ENCODE measurements at places on chromosomes 16 and 17.
A peak's percentile ranks its signal among the peaks of the same experiment; 100 is the strongest.

DNA sequence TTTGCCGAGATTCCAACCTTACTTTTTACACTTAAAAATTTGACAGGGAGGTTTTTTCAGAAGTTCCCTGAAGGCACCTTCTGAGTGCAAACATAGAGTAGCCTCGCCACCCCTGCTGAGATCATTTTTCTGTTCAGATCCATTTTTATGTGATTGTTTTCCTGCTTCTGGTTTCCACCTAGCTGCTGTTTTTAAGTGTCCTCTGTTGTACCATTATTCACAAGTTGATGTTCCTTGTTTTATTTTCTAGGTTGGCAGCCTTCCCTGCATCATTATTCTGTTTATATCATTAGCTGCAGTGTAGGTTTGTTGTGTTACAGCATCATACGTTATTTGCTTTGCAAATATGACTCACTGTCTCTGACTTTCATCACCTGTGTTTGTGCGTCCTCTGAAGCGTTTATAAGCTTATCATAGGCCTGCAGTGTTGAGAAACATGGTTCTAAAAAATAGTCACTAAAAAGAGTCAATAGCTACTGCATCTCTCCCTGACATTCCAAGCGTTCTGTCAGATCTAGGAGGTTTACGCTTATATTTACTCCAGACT, 116.9 kb upstream of the CLEC3A start:
- DNase-seq: no peak

DNA sequence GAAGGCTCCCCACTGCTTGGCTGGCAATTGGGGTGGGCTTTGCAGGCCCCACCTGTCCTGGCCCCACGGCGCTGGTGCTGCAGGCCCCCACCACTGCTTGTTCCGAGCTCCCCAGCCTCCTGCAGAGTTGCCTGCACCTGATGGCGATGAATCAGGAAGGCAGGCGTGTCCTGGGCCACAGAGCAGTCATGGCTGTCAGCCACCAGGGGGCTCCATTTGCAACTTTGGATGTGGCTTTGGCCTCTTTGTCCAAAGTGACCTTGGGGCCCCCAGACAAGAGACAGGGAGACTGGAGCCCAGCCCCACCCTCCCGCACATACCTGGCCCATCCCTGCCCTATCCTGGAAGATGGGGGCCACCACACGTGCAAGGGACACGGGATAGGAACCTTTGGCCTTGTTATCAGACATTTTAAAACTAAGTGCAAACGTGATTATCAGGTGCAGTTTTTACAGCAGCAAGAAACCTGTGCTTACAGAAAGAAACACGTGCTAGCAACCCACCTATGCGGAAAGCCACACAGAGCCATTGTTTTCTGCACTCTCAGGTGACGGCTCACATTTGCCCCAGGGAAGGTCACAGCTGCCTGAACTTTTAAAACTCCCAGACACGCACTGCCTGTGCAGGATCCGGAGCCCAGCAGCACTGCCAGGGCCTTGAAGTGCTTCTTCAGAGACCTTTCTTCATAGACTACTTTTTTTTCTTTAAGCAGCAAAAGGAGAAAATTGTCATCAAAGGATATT, at the start of gene DNASE1:
Gene DNASE1 (plus strand): TSS at position 443 of the 743 bp plus-strand sequence. CDS start 683 bp downstream, outside the sequence.
- peak; percentile 83 for DNase-seq

GRCh38 chr16:85288869-85289660, 176.8 kb upstream of the CIBAR2 start:
- DNase-seq: no peak

GRCh38 chr17:76276461-76277299, 11.5 kb downstream of the UBALD2 start:
- peak; percentile 92 for DNase-seq

GRCh38 chr16:674968-675883, at the start of gene RHBDL1:
TSS of gene RHBDL1 (plus strand) at chr16:675671. CDS start at chr16:675791, 120 bp downstream.
- peak; percentile 66 for DNase-seq

DNA sequence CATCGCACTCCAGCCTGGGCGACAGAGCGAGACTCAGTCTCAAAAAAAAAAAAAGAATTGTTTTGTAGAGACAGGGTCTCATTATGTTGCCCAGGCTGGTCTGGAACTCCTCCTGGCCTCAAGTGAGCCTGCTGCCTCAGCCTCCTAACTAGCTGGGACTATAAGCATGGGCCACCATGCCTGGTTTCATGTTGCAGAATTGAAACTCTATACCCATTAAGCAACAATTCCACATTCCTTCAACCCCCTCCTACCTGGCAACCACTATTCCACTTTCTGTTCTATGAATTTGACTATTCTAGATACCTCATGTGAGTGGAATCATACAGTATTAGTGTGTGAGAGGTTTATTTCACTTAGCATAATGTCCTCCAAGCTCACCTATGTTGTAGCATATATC, 24.5 kb downstream of the RNF135 start:
- DNase-seq: no peak

- DNase-seq: no peak
Observed at GRCh38 chr17:59510611-59511010, 54.8 kb upstream of the DHX40 start.

DNA sequence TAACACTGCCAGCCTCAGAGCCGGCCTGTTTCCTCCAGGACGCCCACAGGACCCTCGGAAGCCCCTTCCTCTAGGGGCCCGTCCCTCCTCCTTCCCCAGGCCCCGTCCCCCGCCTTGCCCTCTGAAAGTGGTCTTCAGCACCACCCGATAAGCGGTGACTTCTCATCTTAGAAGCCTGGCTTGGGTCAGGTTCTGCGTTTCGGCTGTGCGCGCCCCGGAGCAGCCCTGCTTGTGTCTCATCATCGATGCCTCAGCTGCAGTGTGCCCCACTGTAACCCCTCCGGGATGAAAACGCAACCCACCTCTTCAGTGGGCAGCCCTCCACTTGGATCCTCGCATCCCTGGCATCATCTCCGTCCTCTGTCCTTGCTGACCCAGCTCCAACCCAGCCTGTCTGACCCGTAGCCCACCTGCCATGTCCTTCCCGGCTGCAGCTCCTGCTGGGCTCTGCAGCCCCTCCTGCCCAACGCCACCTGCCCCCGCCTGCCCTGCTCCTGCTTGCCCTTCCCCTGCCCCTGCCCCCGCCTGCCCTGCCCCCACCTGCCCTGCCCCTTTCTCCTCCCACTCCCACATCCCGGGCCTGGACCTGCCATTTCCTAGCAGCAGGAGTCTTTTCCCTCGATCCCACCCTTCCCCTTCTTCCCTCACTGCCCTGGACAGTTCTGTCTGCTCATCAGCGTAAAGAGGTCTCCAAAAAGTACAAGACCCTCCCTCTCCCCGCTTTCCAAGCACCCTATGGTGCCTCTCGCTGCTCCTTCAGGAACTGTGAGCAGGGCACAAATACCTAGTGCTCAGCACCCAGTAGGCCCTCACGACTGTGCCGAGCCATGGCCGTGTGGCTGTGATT, 112.5 kb upstream of the CHMP6 start:
- no peak for DNase-seq

GRCh38 chr17:27603880-27604794, 26.9 kb upstream of the LGALS9 start:
- DNase-seq: no peak

- no peak for DNase-seq
Observed at GRCh38 chr16:55503726-55504550, 4.9 kb upstream of the LPCAT2 start.

DNA sequence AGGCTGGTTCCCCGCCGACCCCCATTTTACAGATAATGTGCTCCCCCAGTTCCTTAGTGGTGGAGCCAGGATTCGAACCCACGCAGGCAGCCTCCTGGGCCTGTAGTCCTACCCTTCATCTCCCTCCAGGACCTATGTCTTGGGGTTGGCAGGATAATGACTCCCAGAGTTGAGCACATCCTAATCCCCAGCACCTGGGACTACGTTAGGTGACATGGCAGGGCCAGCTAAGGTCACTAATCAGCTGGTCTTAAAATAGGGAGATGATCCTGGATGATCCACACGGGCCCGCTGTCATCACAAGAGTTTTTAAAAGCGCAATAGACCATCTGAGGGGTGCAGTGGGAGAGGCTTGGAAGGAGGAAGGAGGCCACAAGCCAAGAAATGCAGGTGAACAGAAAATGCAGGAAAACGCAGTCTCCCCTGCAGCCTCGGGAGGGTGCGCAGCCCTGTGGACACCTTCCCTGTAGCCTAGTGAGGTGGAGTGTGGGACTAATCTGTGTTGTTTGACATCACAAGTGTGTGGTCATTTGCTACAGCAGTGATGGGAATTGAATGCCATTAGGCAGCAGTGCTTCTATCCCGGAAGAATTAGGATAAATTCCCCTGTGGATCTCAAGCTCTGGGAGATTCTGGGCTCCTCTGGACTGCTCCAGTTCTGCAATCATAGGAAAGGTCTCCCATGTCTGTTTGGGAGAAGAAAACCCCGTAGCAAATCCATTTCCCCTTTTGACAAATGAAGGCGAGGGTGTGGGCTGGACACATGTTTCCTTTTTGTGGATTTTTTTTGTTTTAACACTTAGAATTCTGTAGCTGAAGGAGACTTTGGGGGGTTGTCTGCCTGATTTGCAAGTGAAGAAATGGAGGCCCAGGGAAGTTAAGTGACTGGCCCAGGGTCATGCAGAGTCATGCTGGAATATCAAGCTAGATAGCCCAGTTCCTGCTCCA, 297.7 kb downstream of the SEC14L1 start:
- DNase-seq: no peak

DNA sequence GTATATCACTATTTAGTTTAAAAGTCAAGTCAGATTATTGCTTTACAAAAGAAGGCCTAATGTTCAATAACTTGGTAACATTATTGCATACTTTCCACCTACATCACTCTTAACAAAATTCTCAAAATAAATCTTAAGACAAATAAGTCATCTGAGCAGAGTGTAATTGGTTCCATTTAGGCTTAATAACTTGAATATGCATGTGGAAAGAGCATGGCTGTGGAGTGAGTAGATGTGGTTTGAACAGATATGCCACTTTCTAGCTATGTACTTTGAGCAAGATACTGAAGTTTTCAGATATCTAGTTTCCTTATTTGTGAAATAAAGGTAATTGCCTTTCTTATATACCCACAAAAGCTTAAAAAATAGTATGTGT, 6.7 kb upstream of the EVI2A start:
- DNase-seq: no peak

DNA sequence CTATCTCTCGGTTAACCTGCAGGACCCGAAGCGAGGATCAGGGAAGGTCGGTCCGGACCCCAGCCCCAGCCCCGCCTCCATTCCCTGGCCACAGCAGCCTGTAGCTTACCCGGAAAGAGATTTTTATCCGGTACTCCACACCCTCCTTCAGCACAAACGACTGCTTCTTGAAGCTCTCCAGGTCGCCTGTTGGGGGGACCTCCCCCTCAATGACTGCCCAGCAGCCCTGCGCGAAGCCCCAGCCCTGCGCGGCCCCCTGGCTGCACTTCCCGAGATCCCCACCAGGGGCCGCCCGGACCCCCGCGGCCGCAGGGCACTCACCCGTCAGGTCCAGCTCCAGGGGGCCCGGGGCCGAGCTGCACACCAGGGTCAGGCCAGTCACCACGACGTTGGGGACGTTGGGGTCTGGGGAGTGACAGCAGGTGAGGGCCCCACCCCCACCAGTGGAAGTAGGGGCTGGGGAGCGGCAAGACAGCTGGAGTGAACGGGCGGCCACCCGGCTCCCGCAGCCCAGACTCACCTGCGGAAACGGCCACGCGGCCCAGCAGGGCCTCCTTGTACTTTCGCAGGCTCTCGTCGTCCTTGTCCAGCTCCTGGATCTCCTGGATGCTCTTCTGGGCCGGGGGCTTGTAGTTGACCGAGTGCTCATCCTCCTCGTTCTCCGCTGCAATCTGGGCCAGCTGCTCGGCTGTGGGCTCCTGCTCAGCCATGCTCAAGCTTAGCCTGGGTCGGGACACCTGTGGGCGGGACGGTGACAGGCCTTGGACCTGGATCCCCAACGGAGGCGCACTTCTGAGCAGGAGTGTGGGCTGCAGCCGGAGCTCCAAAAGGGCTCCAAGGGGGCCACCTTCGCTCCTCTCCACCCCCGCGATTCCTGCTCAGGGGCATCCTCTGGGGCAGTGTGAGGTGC, 1.7 kb downstream of the ARHGDIA start:
- peak; percentile 85 for DNase-seq

- DNase-seq: no peak
Observed at GRCh38 chr16:21646091-21646490, 6.3 kb downstream of the IGSF6 start.

GRCh38 chr17:30360086-30360808, 18.5 kb upstream of the CPD start:
- no peak for DNase-seq

GRCh38 chr17:60231234-60231633, 81.5 kb downstream of the CA4 start:
- no peak for DNase-seq

- DNase-seq: no peak
Observed at GRCh38 chr16:912322-912683, 58.5 kb downstream of the LMF1 start.

- no peak for DNase-seq
Observed at GRCh38 chr17:935485-935884, 44.1 kb downstream of the NXN start.

- no peak for DNase-seq
Observed at GRCh38 chr16:62950351-62950750, 914.1 kb upstream of the CDH8 start.

DNA sequence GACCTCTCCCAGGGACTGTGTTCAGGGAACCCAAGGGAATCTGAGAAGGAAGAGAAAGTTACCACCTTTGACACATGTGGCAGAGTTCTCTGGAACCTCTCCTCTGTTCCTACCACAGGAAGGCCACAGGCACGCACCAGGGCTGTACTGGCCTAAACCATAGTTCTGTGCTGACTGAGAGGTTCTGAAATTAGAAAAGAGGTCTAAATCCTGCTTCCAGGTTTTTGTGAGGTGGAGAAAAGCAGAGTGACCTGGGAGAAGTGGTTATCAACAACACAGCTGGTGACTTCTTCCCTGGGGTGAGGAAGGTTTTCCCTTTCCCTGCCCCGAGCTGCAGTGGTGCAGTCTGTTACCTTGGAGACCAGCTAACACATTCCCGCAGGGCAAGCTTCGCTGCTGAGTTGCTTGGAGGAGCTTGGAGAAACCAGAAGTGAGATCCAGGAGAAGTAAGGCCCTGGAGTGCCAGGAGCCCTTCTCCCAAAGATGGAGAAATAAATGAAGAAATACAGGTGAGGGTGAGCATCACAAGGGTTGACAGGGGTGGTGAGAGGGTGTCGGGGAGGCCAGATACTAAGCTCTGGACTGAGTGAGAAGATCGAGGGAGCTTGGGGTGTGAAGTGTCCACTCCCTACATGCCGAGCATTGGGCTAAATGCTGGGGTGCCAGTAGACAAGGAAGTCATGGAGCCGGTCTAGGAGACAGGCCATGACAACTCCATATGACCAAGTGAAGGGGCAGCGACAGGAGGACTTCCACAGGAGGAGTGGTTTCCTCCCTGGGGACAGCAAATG, at the start of gene VWA3A:
Gene VWA3A (plus strand): TSS at position 399 of the 791 bp plus-strand sequence. CDS start 97 bp downstream, at position 496.
- peak; percentile 80 for DNase-seq

GRCh38 chr17:43464046-43464445, 19.7 kb upstream of the DHX8 start:
- DNase-seq: no peak
